GM23338 (cell line): ENCODE measurements at places on chromosomes 2 and 18.

GRCh38 chr2:75800456-75800855 is 89.7 kb upstream of the GCFC2 start:
- no peak for DNase-seq

DNA sequence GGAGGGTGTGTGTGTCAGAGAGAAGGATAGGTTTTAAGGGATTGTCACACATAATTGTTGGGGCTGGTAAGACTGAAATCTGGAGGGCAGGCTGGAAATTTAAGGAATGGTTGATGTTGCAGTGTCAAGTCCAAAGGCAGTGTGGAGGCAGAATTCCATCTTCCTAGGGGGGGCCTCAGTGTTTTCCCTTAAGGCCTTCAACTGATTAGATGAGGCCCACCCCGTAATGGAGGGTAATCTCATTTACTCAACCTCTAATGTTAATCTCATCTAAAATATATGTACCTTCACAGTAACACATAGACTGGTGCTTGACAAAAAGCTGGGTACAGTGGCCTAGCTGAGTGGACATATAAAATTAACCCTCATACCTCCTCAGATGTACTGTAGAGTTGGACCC is 30.9 kb upstream of the RPIA start:
- no peak for DNase-seq

DNA sequence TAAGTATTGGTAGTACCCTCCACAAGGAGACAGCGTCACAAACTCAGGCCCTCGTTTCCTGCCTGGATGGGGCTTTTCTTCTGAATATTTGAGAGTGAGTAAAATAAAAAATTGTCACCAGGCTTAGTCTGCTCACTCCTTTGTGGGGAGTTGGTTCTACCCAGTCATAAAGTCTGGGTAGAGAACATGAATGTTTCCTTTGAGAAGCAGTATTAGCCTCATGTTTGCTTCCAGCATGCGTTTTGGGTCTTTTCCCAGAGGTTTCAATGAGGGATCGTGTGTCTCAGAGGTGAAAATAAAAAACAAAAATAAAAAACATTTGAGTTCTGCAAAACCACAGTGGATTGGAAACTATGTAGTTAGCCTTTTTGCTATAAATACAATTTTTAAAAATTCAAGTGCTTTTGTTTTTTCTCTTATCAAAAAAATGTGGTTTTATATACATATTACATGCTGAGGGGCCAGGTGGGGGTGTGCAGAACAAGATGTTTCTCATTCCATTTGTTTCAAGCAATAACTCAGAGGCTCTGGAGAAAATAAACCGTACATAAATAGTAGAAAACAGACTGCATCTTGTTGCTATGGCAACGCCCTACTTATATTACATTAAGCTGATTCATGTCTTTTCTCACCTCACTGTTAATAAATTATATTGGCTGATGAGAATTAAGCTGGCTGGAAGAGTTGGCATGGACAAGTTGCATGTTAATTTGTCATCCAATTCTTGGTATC is 225.4 kb upstream of the FBXO11 start:
- no peak for DNase-seq

DNA sequence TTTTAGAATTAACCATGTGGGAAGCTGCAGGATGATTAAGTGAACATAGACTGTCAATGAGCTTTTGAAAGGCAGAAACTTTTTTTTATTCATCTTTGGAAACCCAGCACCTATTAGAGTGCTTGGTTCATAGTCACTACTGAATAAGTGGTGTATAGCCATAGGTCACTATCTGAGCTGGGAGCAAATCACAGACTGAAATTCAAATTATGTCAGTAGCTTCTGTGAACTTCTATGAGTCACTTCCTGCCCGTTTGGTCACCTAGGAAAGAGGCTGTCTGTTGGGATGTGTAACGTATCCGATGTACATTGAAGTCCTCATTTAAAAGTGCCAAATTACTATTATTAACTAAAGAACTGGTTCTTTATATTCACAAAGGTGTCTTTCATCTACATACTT is 20.5 kb upstream of the SLC40A1 start:
- DNase-seq = no peak

DNA sequence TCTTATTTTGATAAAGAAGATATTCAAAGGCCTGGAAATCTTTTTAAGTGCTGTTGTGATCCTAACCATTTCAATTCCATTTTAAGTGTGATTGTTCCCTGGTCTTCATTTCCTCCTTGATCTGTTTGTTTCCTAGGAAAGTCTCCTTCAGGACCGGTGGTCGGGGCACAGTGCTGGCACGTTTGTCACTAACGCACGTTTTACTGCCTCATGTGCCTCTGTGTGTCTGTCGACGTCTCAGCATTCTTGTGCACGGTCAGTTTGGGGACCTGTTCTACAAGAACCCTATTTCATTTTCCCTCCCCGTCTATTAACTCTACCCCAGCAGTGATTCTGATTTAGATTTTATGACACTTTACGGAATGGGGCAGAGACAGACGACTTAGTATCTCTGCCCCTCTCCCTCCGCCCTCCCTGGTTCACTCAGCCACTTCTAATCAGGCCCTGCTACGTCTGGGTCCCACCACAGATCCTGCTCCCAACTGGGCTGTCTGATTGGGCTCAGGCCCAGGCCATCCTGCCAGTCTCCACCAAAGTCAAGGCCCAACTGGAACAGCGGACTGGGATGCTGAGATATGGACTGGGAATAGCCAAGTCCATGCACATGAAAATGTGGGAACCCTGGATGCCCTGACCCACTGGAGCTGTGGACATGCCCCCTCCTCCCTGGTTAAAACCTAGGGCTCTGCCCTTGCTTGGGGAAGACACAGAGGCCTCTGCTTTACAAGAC is 95.6 kb downstream of the TWIST2 start:
- no peak for DNase-seq

GRCh38 chr2:174334278-174334715 is 457 bp upstream of the SP9 start:
- peak; percentile 69 for DNase-seq

GRCh38 chr18:48565105-48565504 is 26.3 kb downstream of the CTIF start:
- no peak for DNase-seq

DNA sequence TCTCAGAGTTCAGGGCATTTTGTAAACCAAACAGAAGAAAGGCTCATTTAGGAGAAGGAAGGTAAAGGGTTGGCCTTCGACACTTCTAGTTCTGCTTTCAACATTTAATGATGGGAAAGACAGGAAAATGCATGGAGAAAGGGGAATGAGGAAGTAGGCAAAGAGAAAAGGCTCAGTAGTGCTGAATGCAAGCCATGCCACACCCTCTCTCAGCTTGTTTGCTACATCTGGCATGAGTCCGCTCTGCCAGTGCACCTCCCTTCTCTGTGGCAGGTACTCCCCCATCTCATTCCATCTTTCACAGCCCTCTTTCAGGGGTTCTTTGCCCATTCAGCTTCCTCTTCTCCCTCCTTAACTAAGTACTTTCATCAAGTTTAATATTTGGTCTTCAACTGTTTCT is 120.9 kb upstream of the ITGB6 start:
- DNase-seq = no peak

DNA sequence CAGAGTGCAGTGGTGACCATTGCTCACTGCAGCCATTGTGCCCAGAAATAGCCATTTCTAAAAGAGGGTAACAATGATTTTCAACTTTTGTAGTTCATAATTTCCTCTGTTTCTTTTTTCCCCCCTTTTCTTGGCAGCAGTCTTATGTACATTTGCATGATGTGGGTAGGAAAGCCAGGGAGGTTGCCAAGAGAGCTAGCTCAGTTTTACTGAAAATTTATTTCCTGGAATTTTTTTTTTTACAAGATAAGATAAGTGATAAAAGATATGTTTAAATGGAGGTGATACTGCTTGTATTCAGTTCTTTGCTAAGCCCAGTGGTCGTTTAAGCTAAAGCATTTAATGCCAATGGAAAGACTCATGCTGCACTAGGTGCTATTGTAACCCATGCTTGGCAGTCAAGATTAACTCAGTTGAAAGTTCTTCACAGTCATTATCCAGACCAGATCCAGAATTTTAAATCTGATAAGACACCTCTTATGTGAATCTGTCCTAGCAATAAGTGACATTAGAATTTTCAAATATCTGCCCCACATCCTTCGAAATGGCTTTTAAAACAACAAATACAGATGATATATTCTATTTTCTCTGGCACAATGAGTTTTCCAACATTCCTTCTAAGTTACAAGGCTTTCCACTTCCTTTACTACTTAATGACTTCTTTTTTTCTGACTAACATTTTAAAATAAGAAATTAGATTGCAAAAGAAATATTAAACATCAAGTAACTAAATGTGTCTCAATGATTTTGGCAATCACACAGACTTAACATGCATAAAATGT is 4.4 kb upstream of the ATP8B1 start:
- DNase-seq = no peak

- DNase-seq = no peak
Observed at GRCh38 chr2:150167711-150168110, 319.8 kb downstream of the RND3 start.

DNA sequence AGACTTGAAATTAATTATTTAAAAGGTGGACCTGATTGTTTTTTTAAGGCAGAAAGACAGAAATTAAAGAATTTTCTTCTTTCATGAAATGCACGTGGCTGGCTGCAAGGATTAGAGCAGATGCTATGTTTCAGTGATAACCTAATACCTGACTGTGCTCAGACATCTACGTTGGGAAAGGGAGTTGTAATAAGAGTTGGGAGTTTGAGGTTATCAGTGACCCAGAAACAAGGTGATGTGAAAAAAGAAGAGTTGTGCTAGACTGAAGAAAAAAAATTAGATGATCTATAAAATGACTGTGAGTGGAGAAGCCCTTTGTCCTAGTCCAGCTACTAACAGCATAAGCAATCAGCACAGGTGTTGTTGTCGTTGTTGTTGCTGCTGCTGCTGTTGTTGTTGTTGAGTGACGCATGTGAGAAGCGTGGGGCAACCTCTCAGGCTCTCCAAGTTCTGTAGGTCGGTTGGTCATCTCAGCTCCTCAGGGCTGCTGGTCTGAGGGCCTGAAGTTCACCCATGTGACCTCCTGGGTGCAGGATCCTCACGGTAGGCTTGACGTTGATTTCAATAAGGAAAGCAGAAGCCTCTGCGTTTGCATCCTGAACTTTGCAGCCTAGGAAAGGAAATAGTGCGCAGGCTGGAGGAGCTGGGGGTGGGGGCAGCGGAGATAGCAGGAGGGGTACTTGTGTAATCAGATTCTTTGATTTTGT is 7.6 kb downstream of the POU3F3 start:
- peak; percentile 67 for DNase-seq

DNA sequence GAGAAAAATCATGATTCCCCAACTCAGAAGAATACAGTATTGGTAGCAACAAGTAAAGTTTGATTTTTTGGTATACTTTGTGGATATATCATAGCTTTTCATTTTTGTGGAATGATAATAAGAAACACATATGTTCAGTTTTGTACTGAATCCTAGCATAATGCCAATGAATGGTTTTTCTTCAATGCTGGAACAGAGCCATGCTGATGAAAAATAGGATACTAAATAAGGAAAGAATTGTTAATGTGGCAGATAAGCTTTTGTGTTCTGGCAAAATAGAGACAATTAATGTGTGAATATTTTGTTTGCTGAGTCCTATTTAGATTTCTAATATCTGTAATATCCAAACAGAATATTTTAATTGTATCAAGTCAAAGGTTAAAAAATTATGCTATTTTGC is 21.9 kb downstream of the CD28 start:
- no peak for DNase-seq

DNA sequence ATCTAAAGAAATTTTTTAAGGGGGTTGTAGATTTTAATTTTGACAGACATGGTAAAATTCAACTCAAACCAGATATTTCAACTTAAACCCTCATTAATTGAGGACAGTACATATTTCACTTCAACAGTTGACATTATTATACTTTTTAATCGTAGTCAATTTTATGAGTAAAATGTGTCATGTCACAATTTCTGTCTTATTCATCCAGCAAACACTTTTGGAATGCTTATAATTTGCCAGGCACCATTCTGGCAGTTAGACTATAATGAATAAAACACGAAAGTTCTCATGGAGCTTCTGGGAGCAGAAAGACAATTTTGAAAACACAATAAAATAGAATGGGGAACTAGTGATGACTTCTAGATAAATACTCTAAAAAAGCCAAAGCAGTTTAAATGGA is 1094.8 kb downstream of the SUCLG1 start:
- DNase-seq = no peak

DNA sequence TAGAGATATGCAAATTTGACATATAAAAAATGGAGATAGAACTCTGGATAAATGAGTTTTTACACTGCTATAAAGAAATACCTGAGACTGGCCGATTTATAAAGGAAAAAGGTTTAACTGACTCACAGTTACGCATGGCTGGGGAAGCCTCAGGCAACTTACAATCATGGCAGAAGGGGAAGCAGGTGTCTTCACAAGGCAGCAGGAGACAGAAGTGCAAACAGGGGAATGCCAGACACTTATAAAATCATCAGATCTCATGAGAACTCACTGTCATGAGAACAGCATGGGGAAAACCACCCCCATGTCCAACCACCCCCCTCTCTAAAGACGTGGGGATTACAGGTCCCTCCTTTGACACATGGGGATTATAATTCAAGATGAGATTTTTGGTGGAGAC is 1540.2 kb upstream of the SLC39A10 start:
- no peak for DNase-seq

DNA sequence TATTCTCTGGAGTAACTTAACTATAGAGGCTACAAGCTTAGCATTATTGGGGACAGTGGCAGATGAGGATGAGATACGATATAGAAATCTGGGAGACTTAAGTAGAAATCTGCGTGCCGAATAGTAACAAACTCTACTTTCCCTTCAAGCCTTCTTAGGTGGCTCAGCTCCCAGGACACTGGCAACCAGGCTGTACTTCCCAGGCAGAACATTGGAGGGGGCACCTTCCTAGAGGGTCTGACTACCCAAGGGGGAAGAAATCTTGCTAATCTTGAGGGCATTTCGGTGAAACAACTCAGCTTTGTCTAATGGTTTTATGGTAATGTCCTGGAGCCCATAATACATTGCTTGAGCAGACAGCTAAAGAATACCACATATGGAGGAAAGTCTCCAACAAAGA is 126.2 kb upstream of the DTNA start:
- peak; percentile 62 for DNase-seq

- DNase-seq = no peak
Observed at GRCh38 chr2:69943000-69943842, 18.2 kb downstream of the ASPRV1 start.

DNA sequence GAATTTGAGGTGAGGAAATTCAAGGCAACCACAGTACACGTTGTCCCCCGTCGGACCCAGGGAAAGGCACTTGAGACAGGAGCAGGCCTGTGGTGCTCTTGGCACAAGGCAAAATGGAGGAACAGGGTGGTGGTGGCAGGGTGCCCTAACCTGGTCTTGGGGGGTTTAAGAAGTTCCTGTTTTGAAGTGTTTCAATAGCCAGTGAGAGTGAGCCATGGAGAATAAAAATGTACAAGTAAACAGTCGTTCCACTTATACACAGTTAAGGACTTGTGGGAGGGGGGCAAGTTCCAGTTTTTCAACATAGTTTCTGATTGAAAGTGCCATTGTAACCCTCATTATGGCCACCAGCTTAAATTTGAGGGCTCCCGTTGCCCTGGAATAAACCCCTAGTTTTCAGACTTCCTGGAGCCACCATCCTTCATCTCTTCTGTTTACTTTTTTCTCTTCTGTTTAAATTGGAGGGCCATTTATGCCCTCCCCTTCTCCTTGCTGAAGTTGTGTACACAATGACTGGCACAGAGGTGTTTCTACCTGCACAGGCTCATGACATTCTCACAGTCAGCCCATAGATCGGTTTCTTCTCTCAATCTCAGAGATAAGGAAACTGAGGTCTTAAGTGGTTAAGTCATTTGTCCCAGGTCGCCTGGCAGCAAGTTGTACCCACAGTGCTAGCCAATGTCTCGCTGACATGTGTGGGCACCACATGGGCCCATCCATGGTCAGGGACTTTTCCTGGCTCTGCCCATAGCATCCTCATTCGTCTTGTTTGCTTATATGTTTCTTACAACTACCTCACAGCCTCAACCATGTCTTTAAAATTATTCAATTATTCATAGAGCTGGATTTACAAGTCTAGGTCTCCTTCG is 66.0 kb upstream of the ST3GAL5 start:
- no peak for DNase-seq
